Hematopoietic multipotent progenitor cell treated with erythropoietin and hydrocortisone succinate and interleukin-3 and kit ligand, for 6 days (in vitro differentiated cells): ENCODE measurements at places on chromosomes 6 and 20.

- DNase-seq: no peak
These were observed 618.4 kb downstream of the FRK start for GRCh38 chr6:115442323-115442722.

- DNase-seq: peak; percentile 7
These were observed 11.0 kb upstream of the TCP11 start for GRCh38 chr6:35152067-35152707.

DNA sequence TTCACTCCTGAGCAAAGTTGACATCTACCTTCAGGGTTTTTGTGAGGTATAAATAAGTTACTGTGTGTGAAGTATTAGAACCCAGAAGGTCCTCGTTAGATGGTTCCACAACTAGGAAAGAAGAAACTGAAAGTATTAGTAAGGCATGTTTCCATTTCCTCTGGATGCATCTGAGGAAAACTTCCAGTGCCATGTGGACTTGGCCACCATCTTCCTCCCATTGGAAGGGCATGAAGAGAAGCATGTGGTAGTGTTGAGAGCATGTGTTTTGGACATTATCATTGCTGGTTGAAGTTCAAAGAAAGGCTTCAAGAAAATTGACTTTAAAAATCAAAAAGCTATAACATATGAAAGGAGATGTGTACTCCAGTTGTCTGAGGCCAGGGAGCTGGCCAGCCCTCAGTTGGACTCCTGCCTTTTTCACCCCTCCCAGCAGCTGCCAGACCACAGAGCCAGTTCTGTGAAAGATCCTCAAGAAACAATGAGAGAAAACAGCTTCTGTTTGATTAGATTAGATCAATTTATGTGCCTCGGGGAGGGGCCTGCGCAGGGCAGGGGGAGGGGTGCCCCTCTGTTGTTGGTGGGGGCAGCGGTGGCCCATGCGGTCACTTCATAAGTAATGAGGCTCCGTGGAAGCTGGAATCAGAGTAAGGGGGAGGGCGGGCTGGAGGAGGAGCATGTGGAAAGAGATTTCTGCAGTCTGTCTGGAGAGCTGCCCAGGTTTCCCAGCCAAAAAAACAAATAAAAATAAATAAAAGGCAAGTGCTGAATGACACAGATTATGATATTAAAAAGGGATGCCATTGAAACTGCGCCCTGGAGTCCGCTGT is 154.0 kb downstream of the JARID2 start:
- peak; percentile 85 for DNase-seq

- DNase-seq: no peak
These were observed 74.8 kb upstream of the BMP2 start for GRCh38 chr20:6692566-6693173.
